ENCODE measurements at places on chromosomes 16 and 17. TPM values are rescaled to one million over a fixed set of nuclear protein-coding genes. Genes with fewer than 3 reads are reported as not detected.

DNA sequence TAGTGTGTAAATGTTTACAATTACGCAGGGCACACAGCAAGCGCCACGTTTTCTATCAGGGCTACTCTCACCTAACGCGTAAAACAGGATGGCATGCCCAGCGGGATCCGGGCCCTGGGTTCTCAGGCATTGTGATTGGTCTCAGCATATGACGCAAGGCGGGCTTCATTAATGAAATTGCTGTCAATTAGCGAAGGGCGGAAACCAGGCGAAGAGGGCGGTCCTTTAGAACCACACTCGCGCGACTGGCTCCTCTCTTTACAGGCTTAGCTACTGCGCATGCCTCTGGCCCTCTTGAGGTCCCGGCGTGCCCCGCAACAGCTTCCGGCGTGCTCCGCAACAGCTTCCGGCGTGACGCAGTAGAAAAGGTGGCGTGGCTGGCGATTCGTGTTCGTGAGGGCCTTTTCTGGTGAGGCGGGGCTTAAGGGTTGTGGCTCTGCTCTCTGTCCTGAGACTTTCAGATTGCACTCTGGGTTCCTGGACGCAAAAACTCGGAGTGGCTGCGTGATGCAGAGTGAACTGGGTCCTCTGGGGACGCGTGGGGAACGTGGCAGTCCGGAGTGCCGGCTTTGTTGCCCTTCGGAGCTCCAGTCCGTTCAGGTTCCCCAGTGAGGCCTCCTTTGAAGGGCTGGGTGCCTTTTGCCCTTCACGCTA, 9.2 kb downstream of the OR2C1 start:
- H3K4me3 ChIP-seq = peak overlapping the region; percentile 92
- H3K27me3 ChIP-seq = peaks cover 10% of the 10 kb centered on the region

- DNase-seq = no peak
- H3K27me3 ChIP-seq = peaks cover 15% of the 10 kb centered on the region
- no peaks in the 10 kb centered on the region for H3K36me3 ChIP-seq
Observed at GRCh38 chr17:15119968-15120367, 145.2 kb downstream of the PMP22 start.

TPPP3 gene
- total RNA-seq = not detected

GRCh38 chr17:9984768-9985167, 79.7 kb upstream of the RCVRN start:
- H3K4me3 ChIP-seq = no peak overlapping the region
- H3K27me3 ChIP-seq = no peaks in the 10 kb centered on the region
- H3K4me1 ChIP-seq = no peaks in the 10 kb centered on the region
- H3K27ac ChIP-seq = no peak overlapping the region

PHOSPHO1 gene
- not detected for total RNA-seq

DNA sequence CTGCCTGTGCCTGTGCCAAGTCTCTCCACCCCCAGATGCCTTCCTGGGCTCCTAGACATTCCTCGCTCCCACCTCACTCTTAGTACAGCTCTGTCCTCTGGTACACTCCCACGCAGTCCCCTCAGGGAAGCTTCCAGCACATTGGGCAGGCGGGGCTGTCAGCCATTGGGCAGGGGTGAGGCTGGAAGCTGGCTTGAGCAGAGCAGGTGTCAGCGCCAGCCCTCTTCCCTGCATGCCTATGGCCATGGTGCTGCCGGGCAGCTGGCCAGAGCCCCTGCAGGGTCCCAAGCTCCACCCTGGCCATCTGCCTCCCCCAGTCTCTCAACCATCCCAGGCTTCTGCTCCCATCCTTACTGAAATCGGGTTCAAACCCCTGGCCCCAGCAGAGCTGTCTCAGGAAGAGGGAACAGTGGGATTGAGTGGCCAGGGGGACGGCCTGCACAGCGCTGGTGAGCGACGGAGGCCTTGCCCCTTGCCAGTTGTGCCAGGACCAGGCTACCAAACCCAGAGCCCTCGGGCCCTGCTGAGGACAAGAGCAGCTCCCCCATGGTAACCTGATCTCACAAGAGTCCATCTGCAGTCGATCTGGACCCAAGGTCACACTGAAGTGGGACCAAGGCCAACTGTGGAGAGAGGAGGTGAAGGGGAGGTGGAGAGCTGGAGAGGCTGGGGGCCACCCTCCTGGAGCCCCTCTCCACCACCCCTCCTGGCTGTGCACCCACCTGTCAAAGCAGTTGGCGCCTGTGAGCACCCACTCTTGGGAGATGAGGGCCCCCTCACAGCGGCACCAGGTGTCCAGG, 2.4 kb upstream of the B9D1 start:
- DNase-seq = no peak
- no peak overlapping the region for H3K4me3 ChIP-seq
- peaks cover 4% of the 10 kb centered on the region for H3K27me3 ChIP-seq
- H3K36me3 ChIP-seq = no peaks in the 10 kb centered on the region

- H3K27ac ChIP-seq = peak within 1 kb of the TSS; percentile 98
- H3K4me3 ChIP-seq = peak within 1 kb of the TSS; percentile 93
- H3K36me3 ChIP-seq = peaks cover 5% of the 10 kb centered on the region
- H3K27me3 ChIP-seq = no peaks in the 10 kb centered on the region
Observed at GRCh38 chr16:28494121-28494851, at the start of gene APOBR. APOBR (plus strand) TSS chr16:28494643; CDS start chr16:28494682, 39 bp downstream.

ZFP3 gene
- total RNA-seq = 2.3 TPM

SEPTIN1 gene
- total RNA-seq = 162 TPM

GRCh38 chr16:51621610-51622009, 470.5 kb upstream of the SALL1 start:
- no peaks in the 10 kb centered on the region for H3K4me1 ChIP-seq
- H3K36me3 ChIP-seq = no peaks in the 10 kb centered on the region
- no peak overlapping the region for H3K27ac ChIP-seq
- no peak for DNase-seq
- no peaks in the 10 kb centered on the region for H3K27me3 ChIP-seq

GRCh38 chr16:84137287-84137686, 7.7 kb downstream of the HSDL1 start:
- no peak overlapping the region for H3K4me3 ChIP-seq
- peaks cover 7% of the 10 kb centered on the region for H3K36me3 ChIP-seq
- H3K27ac ChIP-seq = peak overlapping the region; percentile 75
- H3K27me3 ChIP-seq = no peaks in the 10 kb centered on the region
- no peak for DNase-seq
- peaks cover 67% of the 10 kb centered on the region for H3K4me1 ChIP-seq

DNA sequence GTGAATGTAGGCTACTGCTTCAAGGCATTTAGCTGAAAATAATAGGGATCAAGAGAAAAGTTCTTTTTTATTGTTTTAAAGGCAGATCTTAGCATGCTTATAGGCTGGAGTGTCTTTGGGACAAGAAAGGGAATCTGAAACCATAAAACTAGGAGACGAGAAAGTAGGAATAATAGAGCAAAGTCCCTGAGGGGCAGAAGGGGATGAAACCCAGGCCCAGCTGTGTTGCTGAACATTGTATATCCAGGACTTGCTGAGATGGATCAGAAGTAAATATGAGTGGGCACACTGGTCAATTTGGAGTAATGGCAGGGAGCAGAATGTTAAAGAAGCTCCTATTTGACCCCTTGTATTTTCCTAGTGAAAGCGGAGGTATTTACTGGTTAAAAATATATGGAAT, 9.3 kb downstream of the ZNF689 start:
- no peaks in the 10 kb centered on the region for H3K27me3 ChIP-seq
- H3K36me3 ChIP-seq = peaks cover 12% of the 10 kb centered on the region
- H3K4me3 ChIP-seq = no peak overlapping the region
- no peak overlapping the region for H3K27ac ChIP-seq
- H3K4me1 ChIP-seq = peaks cover 5% of the 10 kb centered on the region
- DNase-seq = no peak

DNA sequence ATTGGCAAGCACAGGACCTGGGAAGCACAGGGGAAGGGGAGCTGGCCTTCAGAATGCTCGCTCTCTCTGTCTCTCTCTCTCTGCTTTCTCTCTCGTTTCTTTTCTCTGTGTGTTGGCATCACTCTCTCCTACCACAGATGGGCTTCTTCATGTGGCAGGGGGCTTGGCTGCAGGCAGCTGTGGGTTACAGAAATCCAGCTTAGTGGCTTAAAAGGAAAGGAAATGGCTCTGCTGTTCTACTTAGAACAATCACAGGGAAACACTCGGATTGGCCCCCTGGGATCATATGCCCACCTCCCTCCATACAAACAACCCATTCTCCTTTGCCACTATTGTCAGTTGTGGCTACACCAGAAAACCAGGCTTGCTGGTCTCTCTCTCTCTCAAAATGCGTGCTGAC, 20.4 kb downstream of the TBX2 start:
- H3K4me3 ChIP-seq = no peak overlapping the region
- H3K27ac ChIP-seq = no peak overlapping the region
- H3K4me1 ChIP-seq = no peaks in the 10 kb centered on the region
- peaks cover 71% of the 10 kb centered on the region for H3K27me3 ChIP-seq

- peaks cover 25% of the 10 kb centered on the region for H3K27me3 ChIP-seq
- no peak overlapping the region for H3K27ac ChIP-seq
- no peak for DNase-seq
- no peaks in the 10 kb centered on the region for H3K4me1 ChIP-seq
- H3K36me3 ChIP-seq = peaks cover 20% of the 10 kb centered on the region
Observed at GRCh38 chr16:85809645-85810044, 10.2 kb downstream of the COX4I1 start.

HCRT gene
- not detected for total RNA-seq

DNA sequence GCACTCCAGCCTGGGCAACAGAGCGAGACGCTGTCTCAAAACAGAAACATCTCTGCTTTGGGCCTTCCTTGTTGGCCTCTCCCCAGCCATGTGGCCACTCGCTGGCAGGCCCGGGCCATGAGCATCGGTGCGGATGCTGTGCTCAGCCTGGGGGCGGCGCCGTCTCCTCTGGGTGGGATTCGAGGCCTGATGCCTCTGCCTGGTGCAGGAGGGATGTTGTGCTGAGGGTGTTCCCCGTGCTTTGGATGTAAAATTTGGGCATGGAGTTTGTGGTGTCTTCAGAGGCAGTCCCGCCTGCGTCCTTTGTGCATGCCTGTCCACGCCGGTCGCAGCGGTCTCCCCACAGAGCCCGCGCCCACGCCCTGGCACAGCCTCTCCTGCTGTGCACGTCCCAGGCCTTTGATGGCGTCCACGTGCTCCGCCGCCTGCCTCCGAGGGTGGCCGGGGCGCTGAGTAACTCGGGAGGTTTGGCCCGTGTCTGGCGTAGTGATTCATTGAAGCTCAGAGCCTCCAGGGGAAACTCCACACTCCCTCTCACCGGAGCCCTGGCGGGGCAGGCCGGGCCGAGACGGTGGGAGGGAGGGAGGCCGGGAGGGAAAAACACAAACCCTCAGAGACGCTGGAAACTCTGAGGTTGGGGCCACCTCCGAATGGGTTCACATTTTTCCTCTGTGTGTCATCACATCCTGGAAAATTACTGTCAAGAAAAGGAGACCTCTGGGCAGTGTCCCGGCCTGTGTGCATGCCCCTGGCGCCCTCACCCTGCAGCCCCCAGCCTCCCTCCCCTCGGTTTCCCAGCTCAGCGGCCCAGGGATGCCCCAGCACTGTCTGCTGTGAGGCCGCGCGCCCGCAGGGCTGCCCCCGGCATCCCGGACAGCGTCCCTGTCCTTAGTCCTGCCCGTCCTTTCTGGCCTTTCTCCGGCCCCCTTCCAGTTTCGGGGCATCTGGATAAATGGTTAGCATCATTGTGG, 19.0 kb downstream of the CENPX start:
- H3K27ac ChIP-seq = no peak overlapping the region
- no peaks in the 10 kb centered on the region for H3K36me3 ChIP-seq
- no peaks in the 10 kb centered on the region for H3K27me3 ChIP-seq
- H3K4me3 ChIP-seq = no peak overlapping the region

DNA sequence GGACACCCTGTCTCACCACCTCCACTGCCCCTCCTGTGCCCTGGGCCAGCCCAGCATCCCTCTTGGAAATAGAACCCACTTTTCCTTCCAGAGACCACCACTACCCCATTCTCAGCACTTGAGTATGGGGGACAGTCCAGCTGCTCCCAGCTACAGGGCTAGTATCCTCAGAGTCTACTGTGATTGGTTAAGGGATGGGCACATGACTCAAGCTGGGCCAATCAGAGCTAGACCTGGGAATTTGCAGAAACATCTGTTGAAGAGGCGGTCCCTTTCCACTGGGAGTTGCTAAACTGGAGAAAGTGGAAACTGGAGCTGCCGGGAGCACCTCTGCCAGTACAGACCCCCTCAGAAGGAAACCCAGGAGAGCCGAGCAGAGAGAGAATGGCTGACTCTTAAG, 156.6 kb downstream of the GSG1L start:
- no peak overlapping the region for H3K27ac ChIP-seq
- H3K4me3 ChIP-seq = no peak overlapping the region
- DNase-seq = no peak
- H3K4me1 ChIP-seq = no peaks in the 10 kb centered on the region
- no peaks in the 10 kb centered on the region for H3K36me3 ChIP-seq

KRT34 gene
- total RNA-seq = not detected

FNDC8 gene
- total RNA-seq = not detected

EPX gene
- not detected for total RNA-seq

- peaks cover 7% of the 10 kb centered on the region for H3K36me3 ChIP-seq
- peaks cover 26% of the 10 kb centered on the region for H3K27me3 ChIP-seq
- peaks cover 10% of the 10 kb centered on the region for H3K4me1 ChIP-seq
- H3K27ac ChIP-seq = no peak overlapping the region
- DNase-seq = no peak
- H3K4me3 ChIP-seq = no peak overlapping the region
Observed at GRCh38 chr17:77531641-77532040, 390.9 kb downstream of the SEC14L1 start.

DNA sequence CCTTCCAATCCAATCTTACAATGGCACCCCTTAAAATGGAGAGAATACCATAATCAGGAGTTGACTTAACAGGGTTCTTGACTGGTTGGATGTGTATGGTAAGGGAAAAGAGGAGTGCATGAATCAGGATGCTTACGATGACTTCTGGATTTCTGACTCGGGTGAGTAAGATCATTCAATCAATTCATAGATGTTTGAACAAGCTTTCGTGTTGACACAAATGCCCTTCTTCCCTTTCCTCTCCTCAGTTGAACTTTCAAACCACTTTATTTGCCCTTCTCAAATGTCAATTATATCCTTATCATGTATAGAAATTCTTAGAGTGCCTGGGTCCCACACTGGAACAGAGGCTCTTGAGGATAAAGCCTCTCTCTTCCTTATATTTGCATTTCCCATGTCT, 25.9 kb downstream of the ABCC12 start:
- DNase-seq = no peak
- no peaks in the 10 kb centered on the region for H3K4me1 ChIP-seq
- no peak overlapping the region for H3K4me3 ChIP-seq
- H3K27ac ChIP-seq = no peak overlapping the region
- peaks cover 9% of the 10 kb centered on the region for H3K27me3 ChIP-seq

- DNase-seq = no peak
- H3K4me3 ChIP-seq = no peak overlapping the region
- peaks cover 14% of the 10 kb centered on the region for H3K36me3 ChIP-seq
- no peaks in the 10 kb centered on the region for H3K27me3 ChIP-seq
- no peak overlapping the region for H3K27ac ChIP-seq
Observed at GRCh38 chr17:31136319-31136718, 41.5 kb downstream of the NF1 start.

GRCh38 chr16:4574919-4575705, 19.0 kb downstream of the C16orf96 start:
- no peak for DNase-seq
- no peak overlapping the region for H3K27ac ChIP-seq
- no peaks in the 10 kb centered on the region for H3K27me3 ChIP-seq

- H3K27ac ChIP-seq = no peak overlapping the region
- no peaks in the 10 kb centered on the region for H3K36me3 ChIP-seq
- H3K27me3 ChIP-seq = peaks cover 13% of the 10 kb centered on the region
- H3K4me1 ChIP-seq = peaks cover under 1% of the 10 kb centered on the region
- DNase-seq = no peak
- H3K4me3 ChIP-seq = no peak overlapping the region
Observed at GRCh38 chr17:81476635-81477034, 36.0 kb downstream of the ACTG1 start.
